Stimulated activated CD8-positive, alpha-beta memory T cell treated with anti-CD3 and anti-CD28 coated beads, Interleukin-2, amount 100 ng/mL, for 1 hour (primary cell): ENCODE measurements at places on chromosomes 4 and X.

- no peak for DNase-seq
Measured at GRCh38 chr4:22959483-22959882, 266.7 kb downstream of the GBA3 start.

GRCh38 chr4:7872264-7872771 lies 67.3 kb downstream of the AFAP1 start:
- no peak for DNase-seq

DNA sequence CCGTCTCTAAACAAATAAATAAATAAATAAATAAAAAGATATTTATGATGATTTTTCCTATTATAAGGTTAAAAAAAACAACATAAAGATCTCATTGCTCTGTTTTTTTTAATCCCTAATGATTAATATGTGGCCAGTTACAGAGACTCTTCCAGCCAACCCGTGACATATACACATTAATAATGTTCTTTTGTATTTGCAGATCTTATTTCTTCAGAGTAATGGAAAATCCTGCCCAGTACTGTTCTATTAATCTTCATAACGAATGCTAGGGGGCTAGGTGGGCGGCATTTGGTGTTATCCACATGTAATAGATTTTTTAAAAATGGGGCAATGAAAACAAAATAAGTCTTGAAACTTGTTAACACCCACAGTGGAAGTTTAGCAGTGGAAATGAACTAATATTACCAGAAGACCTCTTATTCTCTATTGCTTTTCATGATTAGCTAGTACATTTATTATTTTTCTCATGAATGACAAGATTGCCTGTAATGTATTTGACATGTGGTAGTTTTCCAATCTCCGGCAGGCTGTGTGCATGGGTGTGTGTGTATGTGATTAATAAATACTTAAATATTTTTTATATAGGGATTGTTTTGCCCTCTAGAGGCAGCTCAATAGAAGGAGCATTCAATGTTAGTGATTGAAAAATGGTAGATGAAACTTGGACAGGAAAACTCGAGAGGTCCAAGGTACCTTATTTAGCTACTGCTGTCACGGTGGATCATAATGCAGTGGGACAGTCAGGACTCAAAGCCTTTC lies 457.4 kb downstream of the IL1RAPL1 start:
- no peak for DNase-seq

DNA sequence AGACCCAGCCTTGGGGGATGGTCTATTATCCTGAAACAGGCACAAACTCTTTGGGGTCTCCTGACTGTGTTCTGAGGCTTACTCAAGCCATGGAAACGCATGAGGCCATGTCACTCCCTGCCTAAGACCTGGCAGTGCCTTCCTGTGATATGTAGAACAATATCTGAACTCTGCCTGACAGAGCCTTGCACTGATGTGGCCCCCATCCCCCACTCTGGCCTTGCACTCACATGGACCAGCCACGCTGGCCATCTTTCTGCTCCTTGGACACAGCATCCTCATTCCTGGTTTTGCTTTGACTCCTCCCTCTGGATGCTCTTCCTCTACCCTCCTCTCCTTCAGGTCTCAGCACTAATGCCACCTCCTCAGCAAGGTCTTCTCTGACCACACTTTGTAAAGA lies 100.2 kb downstream of the SCD5 start:
- no peak for DNase-seq

- no peak for DNase-seq
Measured at GRCh38 chrX:106649523-106650428, 38.0 kb downstream of the RADX start.

GRCh38 chr4:163111588-163111987 lies 55.1 kb downstream of the NAF1 start:
- DNase-seq: no peak

DNA sequence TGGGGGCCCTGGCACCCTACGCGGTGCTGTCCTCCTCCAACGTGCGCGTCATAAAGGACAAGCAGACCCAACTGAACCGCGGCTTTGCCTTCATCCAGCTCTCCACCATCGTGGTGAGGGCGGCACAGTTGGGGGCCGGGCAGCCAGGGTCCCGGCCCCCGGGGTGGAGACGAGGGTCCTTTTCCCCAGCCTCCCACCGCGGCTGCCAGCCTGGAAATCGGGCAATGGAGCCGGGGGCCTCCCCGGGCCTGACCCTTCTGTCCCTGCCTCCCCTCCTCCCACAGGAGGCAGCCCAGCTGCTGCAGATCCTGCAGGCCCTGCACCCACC lies 13.7 kb upstream of the UBA1 start:
- no peak for DNase-seq

DNA sequence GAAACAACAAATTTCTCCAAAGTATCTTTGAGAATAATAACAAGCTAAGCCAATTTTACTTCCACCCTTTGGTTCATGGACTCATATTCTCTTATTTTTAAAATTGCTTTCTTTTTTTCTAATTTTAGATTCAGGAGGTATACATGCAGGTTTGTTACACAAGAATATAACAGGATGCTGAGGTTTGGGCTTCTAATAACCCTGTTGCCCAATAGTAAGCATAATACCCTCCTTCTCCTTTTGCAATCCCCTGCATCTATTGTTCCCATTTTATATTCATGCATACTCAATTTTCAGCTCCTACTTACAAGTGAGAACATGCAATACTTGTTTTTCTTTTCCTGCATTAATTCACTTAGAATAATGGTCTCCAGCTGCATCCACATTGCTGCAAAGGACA lies 202.3 kb upstream of the FSTL5 start:
- no peak for DNase-seq

DNA sequence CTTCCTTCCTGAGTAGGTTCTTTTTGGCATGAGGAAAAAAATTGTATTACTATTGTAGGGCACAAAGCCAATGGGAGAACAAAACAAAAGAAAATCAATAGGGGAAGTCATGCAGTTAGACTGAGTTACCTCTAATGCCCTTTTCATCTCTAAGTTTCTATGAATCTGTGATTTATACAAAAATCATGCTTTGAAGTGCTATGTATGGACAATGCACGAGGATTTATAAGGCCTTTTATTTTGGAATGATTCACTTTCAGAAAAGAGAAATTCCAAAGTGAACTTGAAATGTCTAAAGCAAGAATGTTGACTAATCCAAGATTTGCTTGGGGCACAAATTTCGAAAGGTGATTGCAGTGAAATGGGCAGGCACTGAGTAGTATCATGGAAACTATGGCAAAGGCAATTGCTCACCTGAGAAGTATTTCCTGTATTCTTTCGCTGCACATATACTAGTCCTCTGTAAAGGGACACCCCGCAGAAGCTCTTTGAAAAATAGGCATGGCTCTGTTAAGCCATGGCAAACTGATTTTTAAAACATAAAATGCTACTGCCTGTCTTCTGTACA lies 52.8 kb downstream of the ADGRG4 start:
- DNase-seq: no peak

- no peak for DNase-seq
Measured at GRCh38 chr4:152155070-152155469, 380.8 kb downstream of the FBXW7 start.

DNA sequence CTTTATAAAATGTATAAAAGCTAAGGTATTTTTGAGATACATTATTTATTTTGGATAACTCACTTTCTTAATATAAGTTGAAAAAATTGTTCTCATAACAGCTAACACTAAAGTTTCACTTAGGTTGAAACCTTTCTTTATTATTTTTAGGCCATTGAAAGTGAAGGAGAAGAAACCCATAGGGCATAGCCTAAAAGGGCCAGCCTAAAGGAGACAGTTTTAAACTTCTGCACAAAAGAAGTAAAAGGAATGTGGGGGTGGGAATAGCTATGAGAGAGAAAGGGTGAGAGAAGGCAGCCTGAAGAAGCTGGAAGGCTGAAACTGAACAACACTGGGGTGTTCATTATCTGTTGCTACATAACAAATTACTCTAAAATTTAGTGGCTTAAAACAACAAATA lies 57.6 kb upstream of the RAPGEF2 start:
- DNase-seq: no peak

GRCh38 chr4:78079726-78080430 lies 22.8 kb downstream of the FRAS1 start:
- no peak for DNase-seq

DNA sequence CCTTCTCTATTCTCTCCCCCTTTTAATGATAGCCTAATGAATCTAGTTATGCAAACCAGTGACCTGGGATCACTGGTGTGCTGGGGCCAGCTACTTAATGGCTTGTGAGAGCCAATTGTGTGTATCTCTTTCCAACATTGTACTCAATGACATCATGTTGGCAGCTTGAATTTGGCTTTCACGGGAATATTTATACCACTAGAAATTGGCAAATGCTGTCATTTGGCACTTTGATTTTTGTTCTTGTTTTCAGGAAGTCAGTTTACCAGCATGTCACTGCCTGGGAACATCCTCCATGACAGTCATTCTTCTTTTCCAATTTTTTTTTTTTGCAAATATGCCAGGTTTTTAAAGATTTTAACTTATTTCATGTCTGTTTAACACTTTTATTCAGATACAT lies 1685.3 kb downstream of the STIM2 start:
- no peak for DNase-seq

- no peak for DNase-seq
Measured at GRCh38 chr4:3855646-3856045, 89.5 kb downstream of the ADRA2C start.

DNA sequence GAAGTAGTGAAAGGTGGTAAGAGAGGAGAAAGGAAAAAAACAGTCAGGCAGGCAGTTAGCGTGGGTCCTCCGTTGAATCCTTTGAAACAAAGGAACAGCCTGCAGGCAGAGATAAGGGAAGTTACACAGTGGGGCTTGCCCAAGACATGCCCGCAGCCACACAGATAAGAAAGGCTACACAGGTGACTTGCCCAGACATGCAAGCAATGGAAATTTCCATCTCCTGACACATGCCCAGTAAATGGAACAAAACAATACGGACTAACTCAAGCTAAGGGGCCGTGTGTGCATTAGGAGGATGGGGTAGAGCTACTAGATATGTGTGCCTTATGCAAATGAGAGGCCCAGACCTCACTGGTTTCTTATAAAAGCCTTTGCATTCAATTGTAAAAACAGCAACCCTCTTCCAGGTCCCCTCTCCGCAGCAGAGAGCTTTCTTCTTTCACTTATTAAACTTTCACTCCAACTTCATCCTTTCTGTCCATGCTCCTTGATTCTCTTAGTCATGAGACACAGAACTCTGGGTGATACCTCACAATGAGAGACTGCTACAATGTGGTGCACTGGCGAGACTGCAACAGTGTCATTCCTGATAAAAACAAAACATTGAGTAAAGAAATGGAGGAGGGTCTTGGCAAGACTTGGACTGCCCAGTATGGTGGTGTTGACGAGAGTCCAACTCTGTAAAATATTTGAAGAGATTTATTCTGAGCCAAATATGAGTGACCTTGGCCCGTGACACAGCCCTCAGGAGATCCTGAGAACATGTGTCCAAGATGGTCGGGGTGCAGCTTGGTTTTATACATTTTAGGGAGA lies 997.4 kb upstream of the PRKX start:
- DNase-seq: no peak

DNA sequence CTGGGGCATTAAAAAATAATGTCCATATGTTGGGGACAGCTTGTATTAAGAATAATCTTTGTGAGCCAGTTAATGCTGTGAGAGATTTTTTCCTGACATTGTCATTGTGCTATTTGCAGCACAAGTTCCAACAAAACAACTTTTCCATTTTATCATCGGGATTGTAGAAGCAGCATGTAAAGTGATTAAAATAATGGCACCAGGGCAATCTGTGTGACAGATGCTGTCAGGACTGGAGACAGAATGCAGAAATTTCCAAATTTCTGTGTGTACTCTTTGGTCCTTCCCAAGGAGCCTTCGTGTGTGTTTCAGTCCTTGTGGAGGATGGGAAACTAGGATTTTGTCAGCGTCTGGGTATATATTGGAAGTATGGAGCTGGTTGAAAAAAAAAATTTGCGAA lies 101.5 kb upstream of the LIMCH1 start:
- no peak for DNase-seq

GRCh38 chrX:135893294-135893817 lies at the start of the genes CT45A10 and SAGE1:
Gene CT45A10 (minus strand): TSS chrX:135893444. CDS start chrX:135885344, 8,100 bp downstream.
Gene SAGE1 (plus strand): TSS chrX:135893716. CDS start chrX:135896243, 2,527 bp downstream.
- DNase-seq: no peak

DNA sequence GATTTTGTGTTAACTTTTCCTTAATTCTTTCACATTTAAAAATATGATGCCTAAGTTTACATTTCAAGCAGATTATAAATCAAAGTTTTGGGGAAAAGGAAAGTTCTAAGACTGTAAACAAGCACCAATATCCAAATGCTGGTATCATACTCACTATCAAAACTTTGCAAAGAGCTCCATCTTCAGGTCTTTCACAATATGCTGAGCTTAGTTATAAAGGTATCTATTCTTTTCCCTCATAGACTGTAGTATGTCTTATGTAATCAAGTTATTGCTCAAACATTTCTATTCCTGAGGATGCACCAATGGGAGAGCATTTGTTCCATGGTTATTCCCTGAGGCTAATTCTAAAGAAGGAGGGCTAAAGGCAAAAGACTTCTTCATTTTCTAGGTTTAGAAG lies 207.9 kb upstream of the FAM241A start:
- DNase-seq: no peak

- no peak for DNase-seq
Measured at GRCh38 chr4:145189981-145190380, 9.6 kb upstream of the OTUD4 start.

- no peak for DNase-seq
Measured at GRCh38 chr4:77123411-77123810, 33.6 kb upstream of the CCNG2 start.

GRCh38 chr4:79996851-79997250 lies 76.2 kb downstream of the ANTXR2 start:
- no peak for DNase-seq

GRCh38 chr4:4735136-4735750 lies 124.2 kb upstream of the MSX1 start:
- no peak for DNase-seq

DNA sequence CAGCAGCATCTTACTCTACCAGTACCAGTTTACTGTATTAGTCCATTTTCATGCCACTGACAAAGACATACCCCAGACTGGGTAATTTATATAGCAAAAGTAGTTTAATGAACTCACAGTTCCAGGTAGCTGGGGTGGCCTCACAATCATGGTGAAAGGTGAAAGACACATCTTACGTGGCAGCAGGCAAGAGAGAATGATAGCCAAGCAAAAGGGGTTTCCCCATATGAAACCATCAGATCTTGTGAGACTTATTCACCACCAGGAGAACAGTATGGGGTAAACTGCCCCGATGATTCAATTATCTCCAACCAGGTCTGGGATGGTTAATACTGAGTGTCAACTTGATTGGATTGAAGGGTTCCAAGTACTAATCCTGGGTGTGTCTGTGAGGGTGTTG lies 69.3 kb downstream of the YIPF6 start:
- no peak for DNase-seq

DNA sequence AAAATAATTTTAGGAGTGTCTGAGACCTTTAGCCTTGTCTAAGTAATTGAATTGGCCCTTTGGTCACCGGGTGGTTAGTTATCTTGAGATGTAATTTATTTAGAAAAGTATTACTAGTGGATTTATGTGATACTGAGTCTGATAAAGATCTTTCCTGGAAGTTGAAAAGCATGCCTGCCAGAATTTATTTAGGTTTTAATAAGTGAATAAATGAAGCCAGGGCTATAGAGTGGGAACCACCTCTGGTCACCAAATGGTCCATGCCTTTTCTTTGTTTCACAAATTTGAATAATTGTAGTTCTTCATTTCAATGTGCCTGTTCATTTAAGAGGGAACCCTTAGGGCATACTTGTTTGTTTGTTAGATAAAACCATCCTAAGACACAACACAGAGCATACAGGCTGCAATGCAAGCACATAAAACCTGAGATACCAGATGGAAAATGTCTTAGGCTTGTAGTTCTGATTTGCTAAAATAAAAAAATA lies 627.8 kb downstream of the ADGRL3 start:
- DNase-seq: no peak

- no peak for DNase-seq
Measured at GRCh38 chr4:59518005-59518823, 1681.9 kb upstream of the ADGRL3 start.
